ENCODE measurements at places on chromosomes 2 and 18.
A peak's percentile ranks its signal among the peaks of the same experiment; 100 is the strongest.

- peaks cover 6% of the 10 kb centered on the region for H3K4me1 ChIP-seq
- no peak for DNase-seq
- H3K36me3 ChIP-seq = no peaks in the 10 kb centered on the region
- H3K4me3 ChIP-seq = no peak overlapping the region
- no peaks in the 10 kb centered on the region for H3K27me3 ChIP-seq
Measured at GRCh38 chr2:64192125-64192479, 47.9 kb upstream of the PELI1 start.

- H3K4me3 ChIP-seq = no peak overlapping the region
- no peak for DNase-seq
- H3K27me3 ChIP-seq = no peaks in the 10 kb centered on the region
- H3K4me1 ChIP-seq = peaks cover 2% of the 10 kb centered on the region
- H3K36me3 ChIP-seq = no peaks in the 10 kb centered on the region
Measured at GRCh38 chr18:8426401-8426800, 182.8 kb upstream of the RAB12 start.

GRCh38 chr2:162215162-162215561, 28.1 kb downstream of the FAP start:
- DNase-seq = no peak
- no peaks in the 10 kb centered on the region for H3K36me3 ChIP-seq
- no peaks in the 10 kb centered on the region for H3K4me1 ChIP-seq
- H3K27ac ChIP-seq = no peak overlapping the region
- no peaks in the 10 kb centered on the region for H3K27me3 ChIP-seq

- no peak overlapping the region for H3K27ac ChIP-seq
- H3K27me3 ChIP-seq = no peaks in the 10 kb centered on the region
- no peak for DNase-seq
- H3K4me1 ChIP-seq = no peaks in the 10 kb centered on the region
- no peaks in the 10 kb centered on the region for H3K36me3 ChIP-seq
- no peak overlapping the region for H3K4me3 ChIP-seq
Measured at GRCh38 chr2:133040170-133040569, 370.2 kb upstream of the LYPD1 start.

DNA sequence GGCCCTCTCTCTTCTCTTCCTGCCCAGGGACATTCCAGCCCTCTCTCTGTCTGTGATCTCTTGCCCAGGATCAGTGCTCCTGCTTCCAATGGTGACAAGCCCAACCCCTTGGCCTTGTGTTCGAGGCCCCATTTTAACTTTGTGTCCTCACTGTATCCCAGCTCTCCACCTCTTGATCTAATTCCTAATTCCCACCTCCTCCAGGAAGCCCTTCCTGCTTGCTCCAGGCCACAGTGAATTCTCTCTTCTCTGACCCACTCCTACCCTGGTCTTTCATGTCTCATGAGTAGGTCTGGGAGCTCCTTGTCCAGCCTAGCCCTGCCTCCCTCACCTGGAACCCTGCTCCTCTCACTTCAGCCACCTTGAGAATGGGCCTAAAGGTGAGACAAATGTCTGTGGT, 249.1 kb downstream of the CELF4 start:
- H3K4me3 ChIP-seq = peak overlapping the region; percentile 38
- peaks cover 2% of the 10 kb centered on the region for H3K4me1 ChIP-seq
- no peak overlapping the region for H3K27ac ChIP-seq
- no peak for DNase-seq

DNA sequence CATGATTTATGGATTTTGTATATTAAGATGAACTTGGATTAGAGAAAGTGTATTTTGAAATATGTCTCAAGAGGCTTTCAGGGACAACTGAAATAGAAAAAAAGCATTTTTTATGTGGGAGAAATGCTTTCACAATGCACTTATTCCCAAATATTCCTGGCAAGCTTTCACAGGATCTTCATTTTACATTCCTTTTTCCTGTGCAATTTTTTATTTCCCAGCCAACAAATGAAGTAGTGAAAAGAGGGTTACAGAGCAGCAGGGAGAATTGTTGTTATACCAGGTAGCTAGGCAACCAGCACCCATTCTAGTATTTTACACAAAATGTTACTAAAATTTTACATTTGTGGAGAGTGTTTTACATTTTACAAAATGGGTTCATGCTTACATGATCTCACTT, 167.0 kb upstream of the RPRM start:
- H3K36me3 ChIP-seq = no peaks in the 10 kb centered on the region
- H3K4me3 ChIP-seq = no peak overlapping the region
- no peak for DNase-seq
- no peaks in the 10 kb centered on the region for H3K4me1 ChIP-seq

DNA sequence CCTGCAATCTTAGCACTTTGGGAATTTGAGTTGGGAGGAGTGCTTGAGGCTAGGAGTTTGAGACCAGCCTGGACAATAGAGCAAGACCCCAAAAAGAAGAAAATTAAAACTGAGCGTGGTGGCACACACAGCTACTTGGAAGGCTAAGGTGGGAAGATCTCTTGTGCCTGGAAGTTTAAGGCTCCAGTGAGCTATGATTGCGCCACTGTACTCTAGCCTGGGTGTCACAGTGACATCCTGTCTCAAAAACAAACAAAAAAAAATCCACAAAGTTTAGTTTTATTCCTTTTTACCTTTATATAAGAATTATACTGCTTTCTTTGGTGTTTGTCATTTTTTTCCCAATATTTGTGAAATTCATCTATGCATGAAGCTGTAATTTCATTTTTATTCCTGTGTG, 20.3 kb downstream of the SLC39A10 start:
- H3K27me3 ChIP-seq = no peaks in the 10 kb centered on the region
- H3K36me3 ChIP-seq = peaks cover 33% of the 10 kb centered on the region
- no peak overlapping the region for H3K27ac ChIP-seq
- DNase-seq = no peak

DNA sequence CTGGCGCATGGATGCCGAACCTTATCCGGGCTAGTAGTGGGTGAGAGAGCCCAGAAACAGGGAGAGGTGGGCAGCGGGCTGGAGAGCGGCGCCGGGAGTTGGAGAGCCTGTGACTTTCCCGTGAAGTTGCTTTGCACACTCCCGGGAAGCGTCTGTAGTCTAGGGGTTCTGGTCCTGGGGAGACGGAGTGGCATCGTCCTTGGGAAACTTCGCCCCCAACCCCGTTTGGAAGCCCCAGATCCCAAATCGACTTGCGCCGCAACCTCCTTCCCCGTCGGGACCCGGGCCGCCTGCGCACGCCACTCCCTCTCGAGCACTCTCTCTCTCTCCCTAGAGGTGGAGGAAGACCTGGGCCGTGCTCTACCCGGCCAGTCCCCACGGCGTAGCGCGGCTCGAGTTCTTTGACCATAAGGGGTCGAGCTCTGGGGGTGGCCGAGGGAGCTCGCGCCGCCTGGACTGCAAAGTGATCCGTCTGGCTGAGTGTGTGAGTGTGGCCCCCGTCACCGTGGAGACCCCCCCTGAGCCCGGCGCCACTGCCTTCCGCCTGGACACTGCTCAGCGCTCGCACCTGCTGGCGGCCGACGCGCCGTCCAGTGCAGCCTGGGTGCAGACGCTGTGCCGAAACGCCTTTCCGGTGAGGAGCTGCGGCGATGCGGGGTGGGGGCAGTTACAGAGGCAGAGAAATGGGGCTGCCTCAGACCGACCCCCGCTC, 456 bp downstream of the DOK1 start:
- H3K4me1 ChIP-seq = peaks cover 14% of the 10 kb centered on the region
- H3K36me3 ChIP-seq = peaks cover 36% of the 10 kb centered on the region
- H3K4me3 ChIP-seq = peak overlapping the region; percentile 67
- no peak overlapping the region for H3K27ac ChIP-seq

GRCh38 chr2:79355569-79355968, 157.3 kb upstream of the CTNNA2 start:
- DNase-seq = no peak
- H3K4me3 ChIP-seq = no peak overlapping the region
- H3K27ac ChIP-seq = no peak overlapping the region
- H3K27me3 ChIP-seq = no peaks in the 10 kb centered on the region
- no peaks in the 10 kb centered on the region for H3K4me1 ChIP-seq
- no peaks in the 10 kb centered on the region for H3K36me3 ChIP-seq
